ENCODE measurements at places on chromosomes 13 and 19.
A peak's percentile ranks its signal among the peaks of the same experiment; 100 is the strongest.

GRCh38 chr13:79456051-79456450 is 24.9 kb upstream of the NDFIP2 start:
- no peak for DNase-seq

DNA sequence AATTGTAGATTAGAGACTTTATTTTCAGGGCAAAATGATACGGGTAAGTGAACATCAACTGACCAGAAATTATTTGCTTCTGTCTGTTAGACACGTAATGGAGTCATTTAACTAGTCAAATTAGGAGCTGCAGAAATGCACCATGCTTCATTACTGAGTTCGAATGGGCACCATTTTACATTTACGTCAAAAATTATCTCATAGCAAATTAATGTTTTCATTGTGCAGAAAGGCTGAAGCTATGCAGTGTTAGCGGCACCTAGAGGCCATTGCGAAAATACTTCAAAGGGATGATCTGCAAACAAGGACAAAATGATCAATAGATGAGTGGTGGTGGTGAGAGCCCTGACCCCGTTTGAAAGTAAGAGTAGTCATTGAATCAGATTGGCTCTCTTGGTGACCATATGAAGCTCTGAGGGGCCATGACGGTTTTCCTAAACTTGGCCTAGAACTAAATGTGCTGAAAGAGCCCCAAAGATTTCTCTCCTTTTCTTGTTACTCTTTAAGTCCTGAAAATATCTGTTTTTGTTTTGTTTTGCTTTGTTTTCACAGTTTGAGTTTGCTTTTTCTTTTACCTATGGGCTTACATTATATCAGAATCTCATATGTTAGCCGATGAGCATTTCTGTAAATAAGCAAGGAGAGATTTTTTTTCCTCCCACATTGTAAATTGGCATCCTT is 277.9 kb downstream of the ZNF536 start:
- DNase-seq = peak; percentile 37

DNA sequence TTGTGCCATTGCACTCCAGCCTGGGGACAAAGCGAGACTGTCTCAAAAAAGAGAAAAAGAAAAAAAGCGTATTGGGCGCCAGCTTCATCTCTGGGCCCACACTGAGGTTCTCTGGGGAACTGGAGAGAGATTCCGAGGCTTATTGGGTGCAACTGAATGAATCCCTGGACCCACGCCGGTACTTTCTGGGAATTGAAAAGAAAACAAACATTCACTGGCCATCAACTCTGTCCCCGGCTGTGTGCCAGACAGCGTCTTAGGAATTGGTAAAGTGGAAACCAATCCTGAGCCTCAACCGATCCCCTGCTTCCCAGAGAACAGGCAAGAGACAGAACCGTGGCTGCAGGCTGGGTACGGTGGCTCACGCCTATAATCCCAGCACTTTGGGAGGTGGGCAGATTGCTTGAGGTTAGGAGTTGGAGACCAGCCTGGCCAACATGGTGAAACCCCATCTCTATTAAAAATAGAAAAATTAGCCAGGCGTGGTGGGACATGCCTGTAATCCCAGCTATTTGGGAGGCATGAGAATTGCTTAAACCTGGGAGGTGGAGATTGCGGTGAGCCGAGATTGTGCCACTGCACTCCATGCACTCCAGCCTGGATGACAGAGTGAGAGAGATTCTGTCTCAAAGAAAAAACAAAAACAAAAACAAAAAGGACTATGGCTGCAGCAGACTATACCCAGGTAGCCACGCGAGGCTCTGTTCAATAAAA is 8.6 kb downstream of the ANO8 start:
- DNase-seq = no peak

DNA sequence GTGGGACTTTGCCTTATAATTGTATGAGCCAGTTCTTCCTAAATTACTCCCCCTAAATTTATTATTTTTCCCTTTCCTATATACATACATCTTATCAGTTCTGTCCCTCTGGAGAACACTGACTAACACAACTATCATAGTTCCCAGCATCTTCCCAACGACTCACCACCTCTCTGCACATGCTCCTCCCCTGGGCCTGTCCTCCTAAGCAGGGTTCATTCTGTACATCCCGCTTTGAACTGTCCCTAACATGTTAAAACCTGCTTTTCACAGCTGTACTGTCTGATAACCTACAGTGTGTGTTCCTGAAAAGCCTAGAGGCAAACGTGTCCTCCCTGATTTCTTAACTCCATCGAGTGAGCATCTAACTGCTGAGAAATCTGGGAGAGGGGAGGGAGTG is 141.7 kb downstream of the EFNB2 start:
- DNase-seq = peak; percentile 25

GRCh38 chr19:55640577-55641425 is at the start of gene ZNF580:
TSS of gene ZNF580 (plus strand) at chr19:55641002. CDS start at chr19:55642509, 1,507 bp downstream.
- peak; percentile 83 for DNase-seq
